ENCODE measurements at places on chromosomes 4 and X. TPM values are rescaled to one million over a fixed set of nuclear protein-coding genes. Genes with fewer than 3 reads are reported as not detected.

The TRPC5OS gene
- total RNA-seq: not detected

The NHS gene
- 2.0 TPM for total RNA-seq

The SSX1 gene
- total RNA-seq: not detected

The NAP1L2 gene
- 3.5 TPM for total RNA-seq

The SLITRK2 gene
- total RNA-seq: not detected

The TMEM156 gene
- total RNA-seq: 0.17 TPM

The COPS4 gene
- 65.2 TPM for total RNA-seq

The PDGFRA gene
- 529 TPM for total RNA-seq

The TCP11X2 gene
- total RNA-seq: not detected

The SPANXC gene
- not detected for total RNA-seq

The PHOX2B gene
- total RNA-seq: not detected

The ENPEP gene
- total RNA-seq: 0.17 TPM

The TRAM1L1 gene
- 3.3 TPM for total RNA-seq

The PRKX gene
- total RNA-seq: 6.5 TPM

The PNMA6A gene
- total RNA-seq: 1.4 TPM

The DCAF8L2 gene
- total RNA-seq: not detected

The SSX2 gene
- total RNA-seq: not detected

The FAT1 gene
- 121 TPM for total RNA-seq

The HTN1 gene
- not detected for total RNA-seq

The CLTRN gene
- total RNA-seq: 0.26 TPM

The SPATA4 gene
- not detected for total RNA-seq

The EGF gene
- total RNA-seq: 0.26 TPM

The LDB2 gene
- total RNA-seq: 191 TPM

The NKX3-2 gene
- total RNA-seq: 0.60 TPM

The GRK4 gene
- total RNA-seq: 6.8 TPM

The G6PD gene
- total RNA-seq: 153 TPM

The BRS3 gene
- total RNA-seq: not detected

The CLCN4 gene
- total RNA-seq: 5.4 TPM

The HPGDS gene
- total RNA-seq: not detected

The SLC25A53 gene
- 12.0 TPM for total RNA-seq

The KIAA1210 gene
- not detected for total RNA-seq

The DMRTC1 gene
- not detected for total RNA-seq

The ARHGAP36 gene
- total RNA-seq: not detected

The PAGE2 gene
- total RNA-seq: not detected

The MND1 gene
- total RNA-seq: 4.7 TPM

The ADH6 gene
- total RNA-seq: not detected

The CLNK gene
- total RNA-seq: not detected

The SMIM10L2A gene
- total RNA-seq: 0.17 TPM

The TMPRSS11A gene
- not detected for total RNA-seq

The CENPVL1 gene
- not detected for total RNA-seq

The FBXO8 gene
- total RNA-seq: 31.7 TPM

The AVPR2 gene
- total RNA-seq: not detected

The TCEAL2 gene
- not detected for total RNA-seq

The PAQR3 gene
- 6.4 TPM for total RNA-seq

The EREG gene
- total RNA-seq: under 0.01 TPM

The ARX gene
- total RNA-seq: not detected

The QRFPR gene
- total RNA-seq: not detected

The ODAM gene
- not detected for total RNA-seq

The MAGED1 gene
- 53.8 TPM for total RNA-seq

The GLRA2 gene
- total RNA-seq: not detected

The MAP7D2 gene
- total RNA-seq: not detected

The PHEX gene
- 1.9 TPM for total RNA-seq

The WDFY3 gene
- total RNA-seq: 42.1 TPM
